ENCODE measurements at places on chromosomes 7 and 10.

DNA sequence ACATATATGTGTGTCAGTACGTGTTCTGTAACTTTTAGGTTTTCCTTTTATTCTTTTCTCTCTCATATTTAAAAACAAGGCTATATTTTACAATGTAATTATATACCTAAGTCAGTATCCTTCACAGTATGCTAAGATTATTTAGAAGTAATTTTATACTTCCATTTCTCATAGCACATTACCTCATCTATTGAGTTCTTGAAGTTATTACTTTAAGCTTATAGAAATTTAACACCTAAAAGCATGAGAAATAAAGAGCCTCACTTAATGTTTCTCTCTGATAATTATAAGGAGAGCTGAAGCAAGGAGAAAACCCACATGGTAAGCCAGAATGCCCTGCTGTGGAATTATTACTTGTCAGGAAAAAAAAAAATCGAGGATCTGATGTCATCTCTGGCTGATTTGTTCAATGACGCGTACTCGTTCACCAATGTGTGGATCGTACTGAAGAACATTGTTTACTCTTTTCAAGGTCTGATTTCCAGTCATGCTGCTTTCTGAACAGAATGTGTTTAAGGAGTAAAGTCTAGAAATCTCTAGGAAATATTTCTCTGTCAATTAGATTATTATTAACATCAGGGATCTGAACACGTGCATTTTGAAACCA, 21.9 kb downstream of the CACNB2 start:
- DNase-seq, result no peak

DNA sequence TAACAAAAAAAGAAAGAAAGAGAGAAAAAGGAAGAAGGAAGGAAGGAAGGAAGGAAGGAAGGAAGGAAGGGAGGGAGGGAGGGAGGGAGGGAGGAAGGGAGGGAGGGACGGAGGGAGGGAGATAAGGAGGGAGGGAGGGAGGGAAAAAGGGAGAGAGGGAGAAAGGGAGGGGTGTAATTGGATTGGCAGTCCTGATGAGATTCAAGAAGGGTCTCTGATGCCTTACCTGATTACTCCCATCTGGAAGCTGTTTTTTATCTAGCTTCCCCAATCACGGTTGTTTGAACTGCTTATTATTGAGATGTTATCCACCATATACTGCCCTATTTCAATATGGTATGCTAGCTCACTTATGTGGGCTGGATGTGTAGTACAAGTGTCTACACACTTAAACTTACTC, 27.3 kb downstream of the GNG11 start:
- DNase-seq, result no peak

DNA sequence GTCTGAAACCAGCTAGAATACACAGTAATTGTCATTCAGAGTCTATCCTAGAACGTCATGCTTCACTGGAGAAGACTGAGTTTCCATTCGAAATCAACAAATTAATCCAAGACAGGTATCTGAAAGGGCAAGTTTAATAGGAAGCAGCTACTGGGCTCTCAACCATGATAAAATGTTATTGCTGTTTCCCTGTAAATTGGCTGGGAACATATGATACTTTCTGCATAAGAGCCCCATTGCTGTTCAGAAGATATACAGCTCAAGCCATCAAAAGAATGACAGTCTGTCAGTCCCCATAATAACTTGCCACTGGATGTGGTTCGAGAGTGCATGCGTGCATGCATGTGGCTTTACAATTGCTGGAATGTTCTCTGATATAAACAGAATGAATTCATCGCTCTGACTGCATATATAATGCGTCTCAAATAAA, 129.0 kb downstream of the HIBADH start:
- DNase-seq, result no peak

DNA sequence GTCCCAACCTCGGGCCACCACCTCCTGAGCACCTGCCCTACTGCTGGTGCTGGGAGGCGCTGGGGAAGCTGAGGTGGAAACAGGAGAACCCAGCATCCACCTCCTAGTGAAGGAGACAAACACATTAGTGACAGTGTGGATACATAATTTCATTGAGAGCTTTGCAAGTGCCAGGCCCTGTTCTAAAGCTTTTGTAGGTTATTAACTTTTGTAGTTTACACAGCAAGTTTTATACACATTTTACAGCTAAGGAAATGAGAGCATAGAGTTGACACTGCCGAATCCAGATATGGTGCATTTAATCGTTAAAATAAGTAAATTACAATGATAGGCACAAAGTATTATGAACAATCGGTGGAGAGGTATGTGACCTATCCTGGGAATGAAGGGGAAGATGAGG, 466.1 kb upstream of the C7orf33 start:
- no peak for DNase-seq

GRCh38 chr7:90181485-90181884, 27.2 kb downstream of the STEAP1 start:
- DNase-seq, result no peak

DNA sequence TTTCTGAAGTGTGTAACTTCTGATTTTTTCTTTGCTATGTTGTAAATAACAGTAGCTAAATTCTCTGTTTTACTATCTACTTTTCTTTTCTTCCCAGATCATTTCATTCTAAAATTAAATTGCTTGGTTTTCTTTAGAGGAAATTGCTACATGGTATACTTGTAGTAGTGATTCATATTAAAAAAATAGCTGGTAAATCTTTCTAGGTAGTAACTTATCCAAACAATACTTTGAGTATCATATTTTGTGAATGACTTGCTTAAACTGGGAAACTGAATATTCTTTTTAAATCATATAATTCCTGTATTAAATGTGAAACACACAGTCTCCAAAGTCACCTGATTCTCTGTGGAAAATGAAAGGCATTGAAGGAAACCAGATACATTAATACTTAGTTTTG, 85.5 kb downstream of the ZNRF2 start:
- no peak for DNase-seq

DNA sequence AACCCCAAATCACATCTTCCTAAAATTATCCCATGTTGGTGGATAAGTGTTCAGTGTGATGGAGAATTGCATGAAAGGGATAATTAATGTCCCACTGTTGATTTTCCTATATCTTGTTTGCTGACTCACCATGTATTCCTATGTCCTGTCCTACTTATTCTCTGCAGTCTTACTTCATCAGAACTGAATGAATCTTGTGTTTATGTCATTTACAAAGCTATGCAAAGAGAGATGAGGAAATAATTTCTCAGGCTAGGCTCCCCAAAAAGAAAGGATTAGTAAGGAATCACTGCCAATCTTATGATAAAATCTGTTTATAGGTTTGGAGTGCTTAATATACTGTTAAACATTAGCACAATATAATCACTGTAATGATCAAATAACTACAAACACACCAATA, 360.8 kb downstream of the CRPPA start:
- DNase-seq, result no peak

- DNase-seq, result no peak
These were observed 214.1 kb downstream of the TFEC start for GRCh38 chr7:115816318-115816974.

DNA sequence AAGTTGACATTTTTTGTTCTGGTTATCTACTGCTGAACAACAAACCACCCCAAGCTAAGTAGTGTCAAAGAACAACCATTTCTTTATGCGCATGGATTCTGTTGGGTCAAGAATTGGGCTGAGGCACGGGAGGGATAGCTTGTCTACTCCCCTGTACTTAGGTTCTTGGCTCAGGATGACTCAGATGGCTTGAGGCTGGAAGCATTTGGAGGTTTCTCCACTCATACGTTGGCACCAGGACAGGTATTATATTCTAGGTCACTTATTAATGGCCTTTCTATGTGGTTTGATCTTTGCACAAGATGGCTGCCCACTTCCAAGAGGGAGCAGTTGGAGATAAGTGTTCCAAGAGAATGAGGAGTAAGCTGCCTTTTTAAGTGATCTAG, 11.8 kb upstream of the TFAM start:
- DNase-seq, result no peak

DNA sequence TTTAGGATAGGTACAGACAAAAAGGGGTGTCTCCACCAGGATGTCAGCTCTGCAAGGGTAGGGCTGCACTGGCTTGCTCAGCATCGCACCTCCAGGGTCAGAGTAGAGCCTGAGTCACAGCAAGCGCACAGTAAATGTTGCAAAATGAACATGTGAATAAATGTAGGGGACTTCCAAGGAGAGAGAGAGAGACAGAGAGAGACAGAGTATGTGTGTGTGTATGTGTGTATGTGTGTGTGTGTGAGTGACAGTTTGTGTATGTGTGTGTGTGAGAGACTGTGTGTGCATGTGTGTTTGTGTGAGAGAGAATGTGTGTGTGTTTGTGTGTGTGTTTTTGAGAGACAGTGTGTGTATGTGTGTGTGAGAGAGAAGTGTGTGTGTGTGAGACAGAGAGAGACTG, 163.3 kb downstream of the RPS24 start:
- no peak for DNase-seq

DNA sequence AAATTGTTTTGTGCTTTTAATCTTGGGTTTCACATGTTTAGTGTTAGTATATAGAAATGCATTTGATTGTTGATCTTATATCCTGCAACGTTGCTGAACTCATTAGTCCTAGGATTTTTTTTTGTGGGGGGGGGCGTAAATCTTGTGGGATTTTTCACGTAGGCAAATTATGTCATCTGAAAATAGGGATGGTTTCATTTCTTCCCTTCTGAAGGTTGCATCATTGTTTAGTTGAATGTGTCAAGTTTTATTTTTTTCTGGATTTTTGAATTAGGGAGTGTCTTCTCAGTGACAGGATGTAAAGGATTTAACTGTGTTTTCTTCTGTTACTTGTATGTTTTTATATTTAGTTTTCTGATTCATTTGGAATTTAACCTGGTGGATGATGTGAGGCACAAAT, 26.7 kb downstream of the MKLN1 start:
- no peak for DNase-seq
